ENCODE measurements at places on chromosomes 11 and 22.

DNA sequence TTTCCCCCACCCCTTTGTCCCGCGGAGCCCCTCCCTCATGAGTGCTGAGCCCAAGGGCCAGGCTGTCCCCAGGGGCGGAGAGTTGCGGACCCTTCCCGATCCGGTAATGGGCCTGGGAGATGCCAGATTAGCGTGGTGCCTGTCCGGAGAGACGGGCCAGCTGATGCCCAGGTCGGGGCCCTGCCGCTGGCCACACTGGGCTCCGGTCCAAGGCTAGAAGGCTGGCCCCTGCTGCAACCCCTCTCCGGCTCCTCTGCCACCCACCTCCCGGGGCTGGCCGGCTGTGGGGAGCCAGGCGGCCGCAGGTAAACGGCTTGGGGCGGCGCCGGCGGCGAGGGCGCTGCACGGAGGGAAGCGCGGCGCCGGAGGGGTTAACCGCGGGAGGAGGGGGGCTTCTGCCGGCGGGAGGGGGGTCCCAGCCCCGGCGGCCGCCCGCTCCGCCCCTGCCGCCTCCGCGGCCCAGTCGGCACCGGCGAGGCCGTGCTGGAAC, at the start of gene KCNK4:
Gene KCNK4 (plus strand): TSS at position 41 of the 490 bp plus-strand sequence. CDS start 1,717 bp downstream, outside the sequence.
- DNase-seq, result no peak

DNA sequence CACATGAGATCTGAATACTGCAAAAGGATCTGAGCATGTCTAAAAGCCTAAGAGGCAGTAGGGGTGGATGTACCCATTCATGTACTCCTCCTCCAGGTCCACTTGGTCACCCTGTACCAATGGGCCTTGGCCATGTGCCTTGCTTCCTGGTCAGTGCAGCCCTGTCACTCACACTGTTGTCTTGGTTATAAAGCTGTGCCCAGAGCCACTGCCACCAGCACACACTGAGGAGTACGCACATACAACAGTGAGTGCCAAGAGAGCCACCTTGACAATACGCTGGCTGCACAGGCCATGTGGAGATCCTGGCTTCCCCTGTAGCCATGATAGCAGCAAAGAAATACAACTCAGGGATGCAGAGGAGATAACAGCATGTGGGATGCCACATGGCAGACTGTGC, 96.4 kb upstream of the LDLRAD3 start:
- no peak for DNase-seq

DNA sequence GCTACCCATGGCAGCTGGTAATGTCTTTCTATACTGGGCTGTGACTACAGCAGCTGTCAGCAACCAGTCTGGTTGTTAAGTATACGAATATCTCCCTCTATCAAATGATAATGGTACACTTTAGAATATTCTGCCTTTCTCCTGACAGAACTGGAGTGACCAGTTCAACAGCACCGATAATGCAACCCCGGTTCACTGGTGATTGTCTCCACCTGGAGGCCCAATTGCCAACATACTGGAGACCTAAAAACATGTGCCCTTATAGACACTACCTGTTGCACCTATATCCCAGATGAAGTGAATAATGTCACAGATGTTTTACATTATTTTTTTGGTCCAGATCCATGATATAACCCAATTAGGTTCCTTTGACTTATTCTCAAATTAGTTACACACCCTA, 21.1 kb downstream of the OR5P2 start:
- DNase-seq, result no peak

DNA sequence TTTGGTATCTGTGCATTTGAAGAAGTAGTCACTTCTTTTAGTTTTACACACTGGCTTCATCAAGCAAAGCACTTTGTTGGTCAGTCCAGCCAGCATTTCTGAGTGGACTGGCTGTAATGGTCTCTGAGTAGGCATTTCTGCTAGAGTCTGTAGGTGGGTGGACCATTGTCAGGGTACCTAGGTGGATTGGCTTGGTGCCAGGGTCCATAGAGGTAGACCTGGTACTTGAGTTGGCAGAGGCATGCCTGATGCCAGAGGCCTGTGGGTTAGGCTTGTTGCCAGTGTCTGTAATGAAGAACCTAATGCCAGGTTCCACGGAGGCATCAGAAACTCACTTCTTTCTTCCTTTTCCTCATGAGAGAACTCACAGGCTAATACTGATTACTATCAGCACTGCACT, 157.9 kb upstream of the C11orf87 start:
- no peak for DNase-seq

DNA sequence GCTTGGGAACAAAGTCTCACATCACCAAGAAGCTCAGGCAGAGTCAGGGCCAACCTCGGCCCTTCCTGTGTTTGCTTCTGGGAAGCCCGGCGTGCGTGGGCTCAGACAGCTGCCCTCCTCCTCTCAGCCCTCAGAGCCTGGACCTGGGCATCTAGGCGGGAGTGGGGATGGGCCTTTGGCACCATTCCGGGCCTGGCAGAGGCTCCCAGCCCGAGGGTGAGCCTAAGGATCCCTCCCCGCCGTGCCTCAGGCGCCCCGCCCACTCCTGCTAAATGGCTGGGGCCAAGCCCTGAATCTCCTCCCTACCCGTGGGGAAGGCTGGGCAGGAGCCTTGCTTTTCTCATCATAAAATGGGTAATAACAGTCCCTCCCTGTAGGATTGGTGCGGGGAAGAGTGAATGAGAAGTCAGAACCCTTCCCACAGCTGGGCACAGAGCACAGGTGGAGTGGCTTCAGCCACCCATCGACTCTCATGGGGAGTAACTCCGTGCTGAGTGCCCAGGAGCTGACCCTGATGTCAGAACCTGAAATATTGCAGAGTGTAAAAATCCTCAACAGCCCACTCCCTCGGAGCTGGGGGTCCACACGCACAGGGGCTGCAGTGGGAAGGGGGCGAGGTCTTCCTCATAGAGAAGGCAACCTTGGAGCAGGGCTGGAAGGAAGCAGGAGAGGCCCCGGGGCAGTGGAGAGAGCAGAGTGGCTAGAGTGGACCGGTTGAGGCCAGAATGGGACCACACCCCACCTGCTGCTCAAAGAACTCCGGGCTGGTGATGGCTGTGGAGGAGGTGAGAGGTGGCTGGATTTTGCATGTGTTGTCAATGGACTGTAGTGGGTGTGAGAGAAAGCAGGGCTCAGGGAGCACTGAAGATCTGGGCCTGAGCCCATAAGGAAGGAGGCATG, 18.8 kb upstream of the CDKN1C start:
- DNase-seq, result no peak

DNA sequence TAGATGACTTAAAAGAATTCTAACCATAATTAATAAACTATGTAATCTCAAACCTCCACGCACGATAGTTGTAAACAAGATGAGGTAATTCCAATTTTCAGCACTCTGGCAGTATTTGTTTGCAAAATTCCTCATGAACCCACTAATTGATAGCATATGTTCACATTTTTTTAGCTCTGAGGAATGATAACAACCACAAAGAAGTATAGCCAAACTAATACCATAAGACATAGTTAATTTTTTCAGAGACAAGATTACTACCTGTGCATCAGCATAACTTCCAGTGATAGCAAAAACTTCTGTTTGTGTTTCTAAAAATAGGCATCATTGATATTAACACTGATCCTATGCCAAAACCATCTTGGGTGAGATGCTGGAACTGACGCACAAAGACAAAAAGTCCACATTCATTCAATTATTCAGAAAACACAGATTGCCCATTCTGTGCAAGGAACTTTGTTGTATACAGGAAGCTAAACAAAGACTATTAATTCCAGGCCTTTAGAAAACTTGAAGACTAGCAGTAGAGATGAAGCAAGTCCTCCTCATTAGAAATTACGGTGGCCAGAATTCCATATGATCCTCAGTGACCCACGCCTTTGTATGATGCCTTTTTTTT, 57.7 kb downstream of the PDGFD start:
- peak; percentile 52 for DNase-seq

GRCh38 chr11:9315078-9315688, 790 bp upstream of the TMEM41B start:
- no peak for DNase-seq

DNA sequence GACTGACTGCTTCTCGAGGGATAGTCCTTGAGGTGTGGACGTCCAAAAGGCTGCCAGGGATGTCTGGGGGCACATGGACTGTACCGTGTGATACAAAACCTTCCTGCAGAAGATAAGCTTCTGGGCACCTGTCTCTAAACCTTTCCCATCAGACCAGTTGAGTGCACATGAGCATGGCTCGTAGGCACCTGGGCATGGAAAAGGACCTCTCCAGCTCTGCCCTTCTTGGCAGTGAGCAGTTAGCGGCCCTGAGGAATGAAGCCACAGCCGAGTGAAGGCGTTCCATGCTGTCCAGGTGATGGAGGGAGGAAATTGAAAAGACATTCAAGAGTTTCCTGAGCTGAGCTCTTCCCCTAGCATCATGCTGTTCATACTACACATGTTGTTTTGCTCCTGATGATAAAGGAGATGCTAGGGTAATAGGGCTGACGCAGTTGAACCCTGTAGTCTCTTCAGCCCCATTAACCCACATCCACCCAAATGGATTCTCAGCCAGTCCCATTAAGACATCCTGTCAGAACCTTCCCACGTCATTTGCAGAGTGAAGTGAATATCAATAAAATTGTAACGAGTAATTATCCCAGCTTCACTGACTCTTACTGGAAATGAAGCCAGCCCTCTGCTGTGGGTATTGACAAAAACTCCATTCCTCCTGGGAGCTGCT, 138.6 kb downstream of the KIRREL3 start:
- DNase-seq, result peak; percentile 62

DNA sequence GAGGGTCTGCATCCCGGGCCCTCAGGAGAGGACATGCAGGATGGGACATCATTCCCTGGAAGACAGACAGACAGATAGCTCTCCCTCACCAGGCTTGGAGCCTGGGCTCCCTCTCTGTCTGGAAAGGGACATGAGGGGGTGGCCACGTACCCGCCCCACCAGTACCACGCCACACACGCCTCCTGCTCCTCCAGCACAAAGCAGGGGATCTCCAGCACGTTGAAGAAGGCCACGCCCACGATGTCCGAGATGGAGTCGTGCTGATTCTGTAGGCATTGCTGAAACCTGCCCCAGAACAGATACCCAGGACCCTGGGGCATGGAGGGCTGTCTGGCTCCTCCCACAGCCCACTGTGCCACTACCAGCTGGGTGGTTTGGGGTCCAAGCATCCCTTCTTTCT, 2.2 kb downstream of the PLA2G3 start:
- no peak for DNase-seq

GRCh38 chr11:43542750-43543712, 137.5 kb upstream of the HSD17B12 start:
- DNase-seq, result peak; percentile 59

DNA sequence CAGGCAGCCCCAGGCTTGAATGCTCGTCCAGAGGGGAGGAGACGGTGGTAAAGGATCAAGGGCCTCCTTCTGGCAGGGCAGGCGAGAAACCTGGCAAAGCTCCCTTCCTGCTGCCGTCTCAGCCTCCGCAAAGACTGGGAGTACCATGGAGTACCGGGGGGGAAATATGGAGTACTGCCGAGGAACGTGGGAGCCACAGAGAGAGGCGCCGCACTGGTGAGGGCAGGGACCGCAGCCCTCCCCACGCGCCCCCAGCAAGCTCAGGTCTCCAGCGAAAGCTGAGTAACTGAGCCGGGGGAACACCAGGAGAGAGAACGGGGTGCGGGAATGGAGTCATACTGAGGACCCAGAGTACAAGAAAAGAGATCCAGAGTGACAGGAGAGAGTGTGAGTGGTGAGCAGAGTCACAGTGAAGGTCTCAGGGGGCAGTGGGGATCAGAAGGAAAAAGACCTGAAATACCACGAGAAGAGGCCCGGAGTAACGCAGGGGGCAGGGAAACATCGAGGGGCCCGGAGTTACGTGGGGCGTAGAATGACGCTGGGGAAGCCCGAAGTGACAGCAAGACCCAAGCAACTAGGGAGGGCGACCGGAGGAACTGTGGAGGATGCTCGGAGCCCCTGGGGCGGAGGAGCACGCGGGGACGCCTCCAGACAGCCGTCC, 740 bp downstream of the EML3 start:
- DNase-seq, result peak; percentile 74

DNA sequence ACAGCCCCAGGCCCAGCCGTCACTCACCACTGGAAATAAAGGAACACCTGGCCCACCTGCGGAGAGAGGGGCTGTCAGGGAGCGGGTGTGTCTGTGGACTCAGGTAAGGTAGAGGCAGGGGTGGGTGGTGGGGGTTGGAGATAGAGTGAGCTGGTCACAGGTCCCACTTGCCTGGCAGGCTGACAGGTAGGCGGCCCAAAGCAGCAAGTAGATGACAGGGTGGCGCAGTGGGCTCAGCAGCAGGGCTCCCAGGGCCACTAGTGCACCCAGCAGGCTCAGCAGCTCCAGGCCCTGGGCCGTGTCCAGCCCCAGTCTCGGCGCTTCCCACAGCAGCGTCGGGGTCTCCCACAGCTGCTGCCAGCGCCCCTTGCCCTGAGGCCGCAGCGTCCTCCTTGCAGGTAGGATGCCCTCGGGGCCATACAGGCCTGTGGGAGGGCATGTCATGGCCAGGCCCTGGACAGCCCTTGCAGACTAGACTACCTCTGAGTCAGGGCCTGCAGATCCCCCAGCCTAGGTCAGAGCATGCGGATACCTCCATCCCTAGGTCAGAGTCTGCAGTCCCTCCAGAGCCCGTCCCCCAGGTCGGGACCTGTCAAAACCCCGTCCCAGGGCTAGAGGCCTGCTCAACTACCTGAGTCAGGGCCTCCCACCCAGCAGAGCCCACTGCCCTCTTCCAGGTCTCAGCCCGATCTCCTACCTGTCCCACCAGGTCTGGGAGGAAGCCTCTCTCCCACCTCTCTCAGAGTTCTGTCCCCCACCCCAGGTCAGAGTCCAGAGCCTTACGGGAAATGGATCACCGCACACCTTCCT, 686 bp downstream of the LMF2 start:
- peak; percentile 13 for DNase-seq

GRCh38 chr11:120248551-120249278, 8.8 kb downstream of the POU2F3 start:
- DNase-seq, result no peak

Data from eye (tissue), 1 donor.